Natural killer cell (primary cell): ENCODE measurements at places on chromosomes 16 and 17. TPM values are rescaled to one million over a fixed set of nuclear protein-coding genes. Genes with fewer than 3 reads are reported as not detected.
A peak's percentile ranks its signal among the peaks of the same experiment; 100 is the strongest.

The G6PC1 gene
- total RNA-seq, result not detected

The MTHFSD gene
- total RNA-seq, result 16.9 TPM

- H3K27ac ChIP-seq, result no peak overlapping the region
- no peaks in the 10 kb centered on the region for H3K27me3 ChIP-seq
- no peaks in the 10 kb centered on the region for H3K36me3 ChIP-seq
- H3K4me3 ChIP-seq, result no peak overlapping the region
- peaks cover 17% of the 10 kb centered on the region for H3K4me1 ChIP-seq
Observed at GRCh38 chr17:68382582-68383085, 74.7 kb downstream of the WIPI1 start.

- H3K4me3 ChIP-seq, result no peak overlapping the region
- no peaks in the 10 kb centered on the region for H3K27me3 ChIP-seq
- no peak overlapping the region for H3K27ac ChIP-seq
- no peaks in the 10 kb centered on the region for H3K36me3 ChIP-seq
- no peaks in the 10 kb centered on the region for H3K4me1 ChIP-seq
- DNase-seq, result no peak
Observed at GRCh38 chr16:73408311-73408710, 360.4 kb upstream of the ZFHX3 start.

GRCh38 chr16:56438038-56438437 is 12.7 kb upstream of the AMFR start:
- no peak for DNase-seq
- H3K4me1 ChIP-seq, result no peaks in the 10 kb centered on the region
- peaks cover 69% of the 10 kb centered on the region for H3K36me3 ChIP-seq
- no peak overlapping the region for H3K4me3 ChIP-seq

- no peak for DNase-seq
- H3K4me1 ChIP-seq, result no peaks in the 10 kb centered on the region
- no peaks in the 10 kb centered on the region for H3K27me3 ChIP-seq
- H3K27ac ChIP-seq, result no peak overlapping the region
- no peaks in the 10 kb centered on the region for H3K36me3 ChIP-seq
- no peak overlapping the region for H3K4me3 ChIP-seq
Observed at GRCh38 chr16:53175118-53175517, 120.3 kb downstream of the CHD9 start.

GRCh38 chr17:17540278-17540906 is 44.2 kb upstream of the RASD1 start:
- H3K4me1 ChIP-seq, result no peaks in the 10 kb centered on the region
- H3K27ac ChIP-seq, result no peak overlapping the region
- H3K36me3 ChIP-seq, result no peaks in the 10 kb centered on the region
- no peak overlapping the region for H3K4me3 ChIP-seq
- no peaks in the 10 kb centered on the region for H3K27me3 ChIP-seq

DNA sequence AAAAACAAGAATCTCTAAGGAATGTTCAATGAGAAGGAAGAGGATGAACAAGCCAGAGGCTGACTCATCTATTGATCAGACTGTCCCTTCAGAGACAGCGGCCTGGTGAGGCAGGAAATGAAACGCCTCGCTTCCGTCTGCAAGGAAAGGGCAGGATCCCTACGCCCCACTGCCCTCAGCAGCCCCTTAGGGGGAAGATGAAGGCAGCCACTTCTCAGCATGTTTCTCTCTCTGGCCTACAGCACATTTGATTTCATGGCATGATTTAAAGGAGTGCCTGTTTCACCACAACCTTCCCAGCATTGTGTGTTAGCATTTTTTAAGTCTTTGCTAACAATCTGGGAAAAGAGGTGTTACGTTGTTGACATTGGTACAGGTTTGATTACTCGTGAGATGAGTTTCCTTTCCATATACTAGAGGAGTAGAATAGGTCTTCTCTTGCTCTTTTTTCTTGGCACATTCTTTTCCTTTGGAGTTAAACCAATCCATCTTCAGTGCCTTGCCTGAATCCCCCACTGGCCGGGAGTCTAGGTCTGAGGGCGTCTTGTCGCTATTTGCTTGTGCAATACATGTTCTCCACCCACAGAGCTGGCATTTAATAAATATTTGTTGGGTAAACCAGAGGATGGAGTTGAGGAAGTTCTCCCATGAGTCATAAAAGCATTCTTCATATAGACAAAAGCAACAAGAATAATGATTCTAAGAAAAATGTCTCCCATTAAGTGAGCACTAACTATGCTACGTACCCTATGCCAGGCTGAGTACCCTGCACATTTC is 47.4 kb downstream of the RBFOX3 start:
- no peaks in the 10 kb centered on the region for H3K36me3 ChIP-seq
- H3K27ac ChIP-seq, result no peak overlapping the region
- H3K4me3 ChIP-seq, result no peak overlapping the region
- DNase-seq, result no peak
- peaks cover 8% of the 10 kb centered on the region for H3K4me1 ChIP-seq
- H3K27me3 ChIP-seq, result no peaks in the 10 kb centered on the region

- H3K27me3 ChIP-seq, result no peaks in the 10 kb centered on the region
- no peaks in the 10 kb centered on the region for H3K4me1 ChIP-seq
- H3K4me3 ChIP-seq, result no peak overlapping the region
- no peak for DNase-seq
Observed at GRCh38 chr17:11545696-11546095, 52.6 kb upstream of the DNAH9 start.

DNA sequence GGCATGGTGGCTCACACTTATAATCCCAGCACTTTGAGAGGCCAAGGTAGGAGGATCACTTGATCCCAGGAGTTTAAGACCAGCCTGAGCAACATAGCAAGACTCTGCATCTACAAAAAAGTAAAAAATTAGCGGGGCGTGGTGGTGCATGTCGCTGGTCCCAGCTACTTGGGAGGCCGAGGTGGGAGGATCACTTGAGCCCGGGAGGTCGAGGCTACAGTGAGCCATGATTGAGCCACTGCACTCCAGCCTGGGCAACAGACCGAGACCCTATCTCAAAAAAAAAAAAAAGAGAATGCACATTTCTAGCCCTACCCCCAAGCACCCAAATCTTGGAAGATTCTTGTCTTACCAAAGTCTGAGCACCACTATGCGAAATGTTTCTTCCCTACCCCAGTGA is 15.6 kb upstream of the RHOT1 start:
- H3K27me3 ChIP-seq, result no peaks in the 10 kb centered on the region
- no peak for DNase-seq
- peaks cover 16% of the 10 kb centered on the region for H3K4me1 ChIP-seq
- no peaks in the 10 kb centered on the region for H3K36me3 ChIP-seq
- H3K4me3 ChIP-seq, result peak overlapping the region; percentile 63
- peak overlapping the region; percentile 74 for H3K27ac ChIP-seq

- H3K36me3 ChIP-seq, result no peaks in the 10 kb centered on the region
- no peak overlapping the region for H3K4me3 ChIP-seq
- no peak overlapping the region for H3K27ac ChIP-seq
Observed at GRCh38 chr17:10777890-10778289, 26.0 kb downstream of the TMEM238L start.

DNA sequence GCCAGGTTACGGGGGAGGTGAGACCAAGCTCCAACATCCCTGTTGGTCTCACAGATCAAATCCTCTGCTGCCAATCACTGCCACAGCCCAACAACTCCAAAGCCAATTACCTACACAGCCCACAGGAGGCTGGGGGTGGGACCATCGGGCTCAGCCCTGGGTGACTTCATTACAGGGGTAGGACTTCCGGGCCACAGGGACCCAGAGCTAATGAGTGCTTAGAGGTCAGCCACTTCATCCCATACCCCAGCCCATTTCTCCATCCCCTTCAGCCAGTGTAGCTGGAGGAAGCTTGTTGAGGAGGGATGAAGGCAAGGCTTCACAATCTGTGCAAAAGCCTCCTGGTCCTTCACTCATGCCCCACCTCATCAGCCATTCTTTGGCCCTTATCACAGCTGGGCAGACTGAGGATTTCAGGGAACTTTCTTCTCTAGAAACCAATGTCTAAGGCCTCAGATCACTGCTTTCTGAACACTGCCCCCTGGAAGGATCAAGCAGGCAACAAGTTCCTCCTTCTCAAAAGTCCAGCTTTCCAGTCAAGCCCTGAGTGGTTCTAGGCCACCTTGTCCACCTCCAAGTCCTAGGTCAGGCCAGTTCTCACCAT is 5.8 kb downstream of the FOXN1 start:
- no peak overlapping the region for H3K27ac ChIP-seq
- DNase-seq, result no peak
- H3K4me3 ChIP-seq, result no peak overlapping the region
- peaks cover 3% of the 10 kb centered on the region for H3K27me3 ChIP-seq
- no peaks in the 10 kb centered on the region for H3K4me1 ChIP-seq

GRCh38 chr17:68981288-68981687 is 26.1 kb upstream of the ABCA8 start:
- no peaks in the 10 kb centered on the region for H3K36me3 ChIP-seq
- no peak for DNase-seq
- no peaks in the 10 kb centered on the region for H3K27me3 ChIP-seq
- H3K4me1 ChIP-seq, result no peaks in the 10 kb centered on the region
- no peak overlapping the region for H3K27ac ChIP-seq

DNA sequence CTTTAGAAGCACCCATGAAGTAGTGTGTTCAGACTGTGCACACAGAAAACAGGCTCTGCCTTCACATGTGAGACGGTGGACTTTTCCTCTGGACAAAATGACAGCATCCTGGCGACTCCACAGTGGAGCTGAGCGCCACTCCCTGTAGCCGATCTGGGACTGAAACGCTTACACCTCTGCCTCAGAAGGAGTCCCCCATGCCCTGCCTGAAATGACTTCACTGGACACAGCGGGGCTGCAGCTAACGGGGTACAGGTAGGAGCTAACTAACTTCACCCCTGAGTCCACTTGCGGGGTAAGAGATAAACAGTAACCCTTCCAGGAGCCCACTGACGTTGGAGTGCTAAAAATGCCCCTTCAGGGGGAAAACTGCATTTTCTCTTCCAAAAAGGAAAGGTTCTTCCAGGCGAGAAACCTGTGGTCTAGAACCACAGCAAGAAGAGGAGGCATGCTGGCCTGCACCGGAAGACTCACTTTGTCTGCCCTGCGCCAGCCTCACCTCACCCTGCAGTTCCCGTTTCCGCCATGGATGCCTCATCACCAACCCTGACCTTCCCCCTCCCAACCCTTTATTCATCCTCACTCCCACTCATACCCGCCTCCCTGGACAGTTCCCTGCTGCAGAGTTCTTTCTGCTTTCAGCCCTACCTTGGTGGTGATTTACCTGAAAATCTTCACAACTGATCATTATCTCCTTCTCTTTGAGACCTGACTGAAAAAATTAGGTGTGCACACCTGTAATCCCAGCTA is 19.4 kb upstream of the ENDOV start:
- no peak for DNase-seq
- peaks cover 47% of the 10 kb centered on the region for H3K36me3 ChIP-seq
- no peak overlapping the region for H3K4me3 ChIP-seq

DNA sequence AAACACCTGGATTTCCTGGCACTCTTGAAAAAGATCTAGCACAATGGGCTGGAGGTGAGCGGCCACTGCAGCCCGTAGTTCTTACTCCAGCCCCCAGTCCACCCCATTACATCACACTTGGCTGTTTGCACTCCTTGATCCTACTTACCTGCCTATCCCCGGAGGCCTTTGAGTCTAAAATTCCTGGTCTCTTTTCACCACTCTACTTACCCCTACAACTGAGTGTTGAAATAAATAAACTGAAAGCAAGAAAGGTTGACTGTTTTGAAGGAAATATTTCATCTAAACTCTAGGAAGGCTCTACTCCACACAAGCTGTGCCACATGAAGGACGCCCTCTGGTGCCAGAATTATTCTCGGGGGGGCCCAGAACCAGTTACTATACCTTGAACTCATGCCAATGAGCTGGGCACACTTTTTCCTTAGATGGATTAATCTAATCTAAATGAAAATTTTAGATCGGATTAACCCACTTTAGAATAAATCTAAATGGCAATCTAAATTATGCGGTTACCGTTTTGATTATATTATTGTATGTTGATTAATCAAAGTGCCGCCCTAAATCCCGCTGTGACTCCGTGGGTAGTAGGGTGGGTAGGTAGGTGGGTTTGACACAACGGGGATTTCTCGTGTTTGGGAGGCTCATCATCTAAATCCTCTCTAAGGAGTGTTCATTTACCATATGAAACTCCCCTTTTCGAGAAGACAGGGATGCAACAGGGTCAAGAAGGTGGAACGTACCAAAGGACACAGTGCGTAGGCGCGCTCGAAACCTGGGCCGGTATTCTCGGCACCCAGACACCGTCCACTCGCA is 651 bp upstream of the EIF1 start:
- H3K27me3 ChIP-seq, result no peaks in the 10 kb centered on the region
- peak; percentile 35 for DNase-seq
- peaks cover 37% of the 10 kb centered on the region for H3K36me3 ChIP-seq
- H3K4me3 ChIP-seq, result peak overlapping the region; percentile 27

DNA sequence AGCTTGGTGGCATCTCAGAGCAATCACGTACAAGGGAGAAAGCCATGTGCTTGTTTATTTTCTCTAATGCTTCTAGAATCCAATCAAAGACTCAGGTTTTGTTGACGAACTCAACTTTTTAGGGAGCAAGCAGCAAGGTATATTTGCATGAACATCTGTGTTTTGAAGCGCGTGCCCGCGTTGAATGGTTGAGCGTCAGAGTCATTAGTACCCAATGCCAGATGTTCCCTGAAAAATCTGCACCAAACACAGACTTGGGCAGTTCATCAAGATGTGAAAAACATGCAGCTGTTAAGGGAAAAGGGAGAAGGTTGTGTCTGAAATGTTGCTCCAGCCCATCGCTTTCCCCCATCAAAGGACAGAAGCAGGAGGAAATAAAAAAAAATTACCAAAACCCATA is 170.4 kb downstream of the SNX29 start:
- no peak overlapping the region for H3K4me3 ChIP-seq
- no peak for DNase-seq
- no peak overlapping the region for H3K27ac ChIP-seq
- no peaks in the 10 kb centered on the region for H3K36me3 ChIP-seq
- no peaks in the 10 kb centered on the region for H3K27me3 ChIP-seq
- peaks cover 9% of the 10 kb centered on the region for H3K4me1 ChIP-seq

GRCh38 chr17:5672815-5673430 is 88.6 kb upstream of the NLRP1 start:
- no peaks in the 10 kb centered on the region for H3K4me1 ChIP-seq
- H3K27me3 ChIP-seq, result peaks cover 2% of the 10 kb centered on the region
- H3K4me3 ChIP-seq, result no peak overlapping the region
- H3K36me3 ChIP-seq, result no peaks in the 10 kb centered on the region

DNA sequence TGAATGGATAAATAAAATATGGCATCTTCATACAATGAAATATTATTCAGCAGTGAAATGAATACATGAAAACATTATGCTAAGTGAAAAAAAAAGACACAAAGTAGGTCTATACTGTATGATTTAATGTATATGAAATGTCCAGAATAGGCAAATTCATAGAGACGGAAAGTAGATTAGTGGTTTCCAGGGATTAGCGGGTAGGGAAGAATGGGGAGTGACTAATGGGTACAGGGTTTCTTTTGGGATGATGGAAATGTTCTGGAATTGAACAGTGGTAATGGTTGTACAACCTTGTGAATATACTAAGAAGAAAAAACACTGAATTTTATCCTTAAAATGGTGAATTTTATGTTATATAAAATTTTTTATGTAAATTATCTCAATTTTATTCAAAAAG is 8.5 kb upstream of the MYCBPAP start:
- no peaks in the 10 kb centered on the region for H3K36me3 ChIP-seq
- H3K4me3 ChIP-seq, result no peak overlapping the region
- H3K4me1 ChIP-seq, result no peaks in the 10 kb centered on the region
- no peak overlapping the region for H3K27ac ChIP-seq
- H3K27me3 ChIP-seq, result no peaks in the 10 kb centered on the region
